ENCODE measurements at places on chromosomes 7 and 10.

DNA sequence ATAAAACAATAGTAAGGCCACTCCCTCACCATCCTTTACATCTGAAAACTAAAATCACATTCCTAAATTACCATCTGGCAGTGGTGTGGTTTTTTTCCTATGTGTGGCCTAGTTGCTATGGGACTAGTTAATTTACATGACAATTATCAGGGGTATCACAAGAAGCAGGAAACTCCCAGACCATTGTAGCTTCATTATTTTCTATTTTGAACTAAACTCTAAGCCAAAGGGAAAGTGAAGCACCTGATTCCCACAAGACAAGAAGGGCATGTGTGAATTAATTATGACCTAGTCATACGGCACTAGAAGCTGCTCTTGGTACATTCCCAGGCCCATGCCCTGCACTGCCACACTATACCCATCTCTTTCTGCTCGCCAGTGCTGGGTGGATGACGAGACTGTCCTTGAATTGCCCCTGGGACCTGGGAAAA lies 103.4 kb downstream of the ATXN7L1 start:
- DNase-seq, result no peak

GRCh38 chr7:131819891-131820290 lies 263.5 kb upstream of the PODXL start:
- no peak for DNase-seq

DNA sequence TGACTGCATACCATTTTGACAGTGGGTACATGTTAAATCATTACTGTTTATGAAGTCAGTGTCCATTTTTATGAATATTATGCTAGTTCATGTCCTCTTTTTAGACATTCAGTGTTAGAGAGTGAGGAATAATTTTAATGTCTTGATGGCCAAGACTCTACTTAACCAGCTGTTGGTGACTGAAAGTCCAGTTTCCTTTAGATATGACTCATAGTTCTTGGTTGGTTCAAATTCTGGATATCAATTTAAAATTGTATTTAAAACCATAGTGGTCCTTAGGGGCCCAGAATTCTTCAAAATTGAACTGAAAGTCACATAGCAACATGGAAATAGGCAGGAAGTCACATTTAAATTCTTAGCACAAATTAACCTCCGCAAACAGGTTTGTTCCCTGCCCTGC lies 196.5 kb upstream of the PRPS1L1 start:
- DNase-seq, result no peak

- DNase-seq, result no peak
Observed at GRCh38 chr7:36736899-36737211, 12.6 kb upstream of the AOAH start.

DNA sequence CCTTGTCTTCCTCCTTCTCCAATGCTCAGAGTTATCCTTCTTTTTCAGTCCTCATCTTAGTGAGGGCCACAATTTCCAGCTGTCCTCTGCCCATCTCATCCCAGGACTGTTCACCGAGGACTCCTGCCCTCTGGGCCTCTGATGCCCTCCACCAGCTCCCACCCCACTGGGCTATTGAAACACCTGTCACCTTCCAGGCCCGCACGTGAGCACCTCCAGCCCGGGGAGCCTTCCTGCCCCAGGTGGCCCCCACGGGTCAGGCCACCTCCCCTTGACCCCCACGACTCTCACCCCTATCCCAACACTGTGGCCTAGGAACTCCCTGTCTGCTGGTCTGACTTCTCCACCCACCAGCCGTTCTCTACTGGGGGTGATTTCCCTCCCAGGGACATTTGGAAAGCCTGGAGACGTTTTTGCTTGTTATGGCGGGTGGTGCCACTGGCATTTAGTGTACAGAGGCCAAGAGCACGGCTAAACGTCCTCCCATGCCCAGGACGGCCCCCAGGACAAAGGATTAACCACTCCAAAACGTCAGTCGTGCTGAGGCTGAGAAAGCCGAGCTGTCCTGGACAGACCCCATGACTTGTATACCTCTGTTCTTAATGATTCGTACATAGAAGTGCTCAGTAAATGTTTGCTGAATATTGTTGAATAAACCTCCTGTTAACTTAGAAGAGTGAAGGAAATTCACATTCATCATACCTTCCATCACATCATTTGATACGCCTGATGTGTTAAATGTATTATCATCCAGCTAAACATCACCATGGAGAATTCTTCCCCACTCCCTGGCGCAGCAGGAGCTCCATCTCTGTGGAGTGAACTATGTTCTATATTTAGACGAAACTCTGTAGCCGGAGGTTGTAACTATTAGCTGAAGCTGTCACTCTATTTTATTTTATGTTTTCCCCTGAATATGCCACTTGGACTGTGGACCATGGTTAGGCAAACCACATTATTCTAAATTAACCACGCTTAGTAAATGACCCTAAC lies 270.1 kb upstream of the SHH start:
- DNase-seq, result no peak

DNA sequence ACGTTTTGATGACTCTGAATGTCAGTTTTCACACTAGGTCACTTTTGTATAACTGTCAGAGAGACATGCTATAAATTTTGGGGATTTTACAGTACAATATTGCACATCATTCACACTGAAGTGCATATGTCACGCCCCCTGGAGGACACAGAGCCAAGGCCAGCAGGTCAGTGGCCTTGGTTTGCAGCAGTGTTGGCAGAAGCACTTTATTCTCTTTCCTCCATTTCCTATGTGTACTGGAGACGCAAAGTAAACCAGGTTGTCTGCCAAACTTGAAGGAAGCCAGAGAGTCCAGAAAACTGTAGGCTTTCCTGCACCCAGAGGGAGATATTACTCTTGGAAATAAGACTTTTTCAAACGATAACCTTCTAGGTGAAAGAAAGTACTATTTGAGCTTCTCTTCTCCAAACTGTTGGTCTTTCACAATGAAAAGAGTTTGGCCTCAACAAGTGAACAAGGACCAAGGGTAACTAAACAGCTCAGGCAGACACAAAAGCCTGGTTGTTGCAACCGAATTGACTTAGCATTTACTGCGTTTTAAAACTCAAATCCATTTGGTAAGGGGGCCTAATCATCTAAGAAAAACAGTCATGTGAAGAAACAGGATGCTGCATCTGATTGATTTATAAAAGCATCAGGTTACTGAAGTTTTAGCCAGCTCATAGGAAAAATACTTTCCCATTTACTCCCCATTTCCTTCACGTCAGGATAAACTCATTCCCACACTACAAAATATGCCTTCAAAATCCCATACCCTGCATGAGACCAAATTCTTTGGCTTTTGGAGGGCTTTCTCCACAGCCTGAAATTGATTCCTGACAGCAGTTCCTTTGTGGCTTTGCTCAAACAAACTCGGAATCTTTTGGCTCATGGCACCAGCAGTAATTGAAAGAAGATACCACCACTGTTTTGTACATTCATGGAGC lies 83.0 kb upstream of the SEC61G start:
- DNase-seq, result no peak

DNA sequence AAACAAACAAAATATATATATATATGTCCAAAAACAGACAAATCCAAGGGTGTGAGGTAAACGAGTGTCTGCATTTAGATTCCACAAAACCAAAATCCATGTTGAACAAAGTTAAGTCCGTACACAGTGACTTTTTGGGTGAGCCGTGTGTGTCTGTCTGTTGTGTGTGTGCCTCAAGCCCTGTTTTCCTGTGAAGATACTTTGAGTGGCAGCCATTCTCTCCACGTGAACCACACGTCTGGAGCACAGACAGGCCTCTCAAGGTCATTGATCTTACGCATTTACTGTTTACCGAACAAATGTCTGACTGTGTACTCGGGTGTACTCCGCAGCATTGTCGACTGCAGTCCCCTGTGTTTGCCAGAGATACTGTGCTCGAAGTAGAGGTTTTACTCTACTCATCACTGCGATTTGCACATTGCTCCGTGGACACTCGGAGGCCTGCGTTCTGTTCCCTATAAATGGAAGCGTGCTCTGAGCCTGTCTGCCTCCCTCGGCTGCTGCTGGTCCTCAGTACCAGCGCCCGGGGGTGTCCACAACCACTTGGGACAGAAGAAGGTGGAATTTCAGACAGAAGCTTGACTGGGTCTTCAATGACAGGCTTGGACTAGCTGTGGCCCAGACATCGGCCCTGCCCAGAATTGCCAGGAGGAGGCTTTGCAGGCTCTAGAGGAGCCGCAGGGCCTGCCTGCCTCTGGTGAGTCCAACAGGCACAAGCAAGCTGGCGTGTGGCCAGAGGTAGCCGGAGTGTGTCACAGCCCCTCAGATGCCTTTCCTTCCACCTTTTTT lies 22.1 kb downstream of the CYP17A1 start:
- DNase-seq, result no peak

GRCh38 chr7:5610500-5611186 lies 170.8 kb downstream of the RNF216 start:
- DNase-seq, result no peak

- DNase-seq, result no peak
Observed at GRCh38 chr10:125011926-125012705, 70.2 kb downstream of the ZRANB1 start.

- no peak for DNase-seq
Observed at GRCh38 chr7:49855281-49855980, 82.0 kb downstream of the VWC2 start.

DNA sequence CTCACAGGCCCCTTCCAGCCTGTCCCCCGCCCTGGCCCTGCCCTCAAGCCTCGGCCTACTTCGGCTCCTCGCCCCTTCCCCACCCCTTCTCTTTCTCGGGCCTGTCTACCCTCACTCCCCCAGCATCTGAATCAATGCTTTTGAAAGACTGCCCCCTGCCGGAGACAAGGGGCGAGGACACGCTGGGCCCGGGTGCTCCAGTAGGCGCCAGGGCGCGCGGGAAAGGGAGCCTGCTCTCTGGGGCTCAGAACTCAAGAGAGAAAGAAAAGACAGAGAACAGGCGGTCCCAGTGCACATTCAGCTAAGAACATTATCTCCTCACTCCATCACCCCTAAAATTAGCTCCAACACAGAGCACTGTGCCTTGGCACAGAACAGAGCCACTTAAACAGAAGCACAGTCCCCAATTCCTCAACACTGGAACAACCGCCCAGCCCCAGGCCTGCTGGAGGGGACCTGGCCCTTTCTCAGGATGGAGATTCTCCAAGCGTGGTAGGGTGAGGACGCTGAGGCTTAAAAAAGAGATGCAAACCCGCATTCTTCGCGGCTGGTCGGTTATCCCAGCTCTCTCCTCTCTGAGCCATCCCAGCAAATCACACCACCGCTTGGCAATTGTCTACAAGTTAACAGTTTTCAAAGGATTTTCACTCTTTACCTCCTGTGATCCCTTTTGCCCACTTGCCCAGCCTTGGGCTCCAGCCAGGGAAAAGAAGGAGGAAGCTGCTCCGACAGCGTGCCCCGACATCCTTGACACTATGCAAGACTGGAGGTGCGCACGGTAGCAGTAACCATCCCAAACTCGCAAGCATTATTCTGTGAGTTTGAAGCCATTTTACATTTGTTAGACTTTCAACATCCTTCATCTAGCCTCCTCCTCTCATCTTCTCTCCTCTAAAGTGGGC lies 2.1 kb downstream of the GIGYF1 start:
- no peak for DNase-seq

GRCh38 chr7:42978496-42978895 lies 46.3 kb downstream of the MRPL32 start:
- no peak for DNase-seq

DNA sequence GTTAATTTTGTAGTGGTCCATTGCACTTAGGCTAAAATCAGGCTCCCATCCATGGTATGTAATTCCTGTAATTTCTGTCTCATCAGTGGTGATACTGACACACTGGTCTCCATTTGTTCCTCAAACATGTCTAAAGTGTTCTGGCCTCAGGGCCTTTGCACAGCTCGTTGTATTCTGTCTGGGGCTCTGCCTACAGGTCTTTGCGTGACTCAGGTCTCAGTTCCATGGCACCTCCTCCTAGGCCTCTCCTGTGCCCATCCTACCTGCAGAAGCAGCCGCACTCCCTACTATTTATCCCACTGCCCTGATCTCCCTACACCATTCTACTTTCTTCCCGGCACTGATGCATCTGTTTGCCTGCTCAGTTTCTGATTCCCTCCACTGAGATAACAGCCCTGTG lies 173.8 kb downstream of the ITGA8 start:
- no peak for DNase-seq

DNA sequence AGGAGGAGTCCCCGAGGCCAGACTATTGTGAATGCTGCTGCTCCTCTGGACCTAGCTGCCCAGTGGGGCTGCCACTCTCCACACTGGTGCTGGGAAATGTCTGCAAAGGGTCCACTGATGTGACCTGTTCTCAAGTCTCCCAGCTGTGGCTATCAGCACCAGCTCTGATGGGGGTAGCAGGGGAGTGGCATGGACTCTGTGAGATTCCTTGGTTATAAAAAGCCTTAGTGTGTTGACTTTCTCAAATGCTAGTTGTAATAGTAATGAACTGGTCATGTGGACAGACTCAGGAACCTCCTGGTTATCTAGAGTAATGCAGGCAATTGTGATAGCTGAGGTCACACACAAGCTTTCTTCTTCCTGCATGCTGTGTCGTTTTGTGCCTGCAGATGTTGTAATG lies 34.1 kb upstream of the ARMC3 start:
- no peak for DNase-seq

DNA sequence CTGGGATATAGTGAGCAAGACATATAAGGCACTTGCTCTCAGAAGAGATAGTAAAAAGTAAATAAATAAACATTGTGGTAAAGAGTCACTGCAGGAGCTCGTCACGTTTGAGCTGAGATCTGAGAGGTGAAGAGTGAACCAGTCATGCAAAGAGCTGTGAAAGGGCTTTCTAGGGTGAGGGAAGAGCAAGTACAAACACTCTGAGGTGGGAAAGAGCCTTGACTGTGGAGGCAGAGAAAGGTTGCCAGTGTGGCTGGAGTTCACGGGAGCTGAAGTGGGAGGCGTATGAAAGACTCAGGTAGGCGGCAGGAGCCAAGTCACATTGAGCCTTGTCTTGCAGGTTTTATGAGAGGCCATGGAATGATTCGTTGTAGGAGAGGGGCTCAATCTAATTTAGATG lies 141.0 kb downstream of the C1GALT1 start:
- no peak for DNase-seq

DNA sequence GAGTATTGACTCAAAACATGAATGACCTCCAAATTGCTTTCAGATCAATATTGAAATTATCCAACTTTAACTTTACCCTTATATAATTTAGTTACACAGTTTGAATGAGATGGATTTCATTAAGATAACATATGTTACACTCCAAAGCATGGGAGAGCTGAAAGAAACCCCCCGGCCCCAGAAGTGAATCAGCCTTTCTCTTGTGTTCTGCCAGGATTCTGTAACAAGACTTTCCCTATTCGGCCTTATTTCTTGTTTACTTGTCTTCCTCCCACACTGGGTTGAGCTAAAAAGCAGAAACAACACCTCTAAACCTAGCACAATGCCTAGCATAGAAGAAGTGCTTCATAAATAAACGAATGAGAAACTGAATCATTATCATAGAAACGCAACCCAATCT lies 224.8 kb downstream of the ADAM12 start:
- DNase-seq, result no peak

GRCh38 chr7:39468808-39469374 lies 97.3 kb upstream of the YAE1 start:
- DNase-seq, result no peak

GRCh38 chr10:63441404-63441803 lies 24.4 kb downstream of the JMJD1C start:
- DNase-seq, result no peak

DNA sequence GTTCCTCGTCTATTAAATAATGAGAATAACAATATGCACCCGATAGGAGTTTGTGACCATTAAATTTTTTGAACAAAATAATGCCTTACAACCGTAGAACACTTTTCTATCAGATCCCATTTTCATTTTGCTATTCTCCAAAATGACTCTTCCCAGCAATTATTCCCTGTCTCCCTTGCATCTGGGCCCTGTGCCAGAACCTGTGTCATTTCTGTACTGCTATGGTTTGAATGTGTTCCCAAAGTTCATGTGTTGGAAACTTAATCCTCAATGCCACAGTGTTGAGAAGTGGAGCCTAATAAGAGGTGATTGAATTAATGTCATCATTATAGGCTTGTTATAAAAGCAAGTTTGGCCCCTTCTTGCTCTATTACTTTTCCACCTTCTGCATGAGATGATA lies 33.2 kb upstream of the SMNDC1 start:
- DNase-seq, result no peak

Measured in GOT3 (cell line).